ENCODE measurements at places on chromosomes 4 and X. TPM values are rescaled to one million over a fixed set of nuclear protein-coding genes. Genes with fewer than 3 reads are reported as not detected.

The TDO2 gene
- not detected for total RNA-seq

DNA sequence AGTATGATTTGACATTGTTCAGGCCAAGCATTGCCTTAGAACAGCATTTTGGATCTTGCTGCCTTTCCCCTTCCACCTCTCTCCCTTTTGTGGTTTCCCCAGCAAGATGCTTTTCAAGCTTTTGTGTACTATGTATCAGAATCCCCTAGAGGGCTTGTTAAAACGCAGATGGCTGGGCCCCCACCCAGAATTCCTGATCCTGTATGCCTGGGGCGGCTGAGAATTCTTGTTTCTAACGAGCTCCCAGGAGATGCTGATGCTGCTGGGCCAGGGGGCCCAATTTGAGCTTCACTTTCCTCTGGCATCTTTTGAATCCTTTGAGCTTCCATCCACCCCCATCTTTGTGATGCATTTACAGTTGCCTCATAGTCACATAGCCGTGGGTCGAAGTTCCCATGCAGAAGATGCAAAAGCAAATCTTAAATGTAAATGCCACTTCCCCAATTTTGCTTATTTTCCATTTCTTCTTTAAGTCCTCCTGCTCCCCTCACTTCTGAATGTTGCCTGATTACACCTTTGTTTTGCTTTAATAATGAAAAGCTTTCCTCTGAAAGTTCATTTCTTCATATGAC lies 18.5 kb downstream of the HCCS start:
- DNase-seq = no peak
- no peak overlapping the region for H3K27ac ChIP-seq
- H3K4me3 ChIP-seq = no peak overlapping the region
- H3K27me3 ChIP-seq = no peaks in the 10 kb centered on the region
- H3K4me1 ChIP-seq = no peaks in the 10 kb centered on the region

- no peaks in the 10 kb centered on the region for H3K27me3 ChIP-seq
- no peaks in the 10 kb centered on the region for H3K36me3 ChIP-seq
- no peak overlapping the region for H3K27ac ChIP-seq
- no peak for DNase-seq
Measured at GRCh38 chr4:2258091-2259035, 3.5 kb downstream of the MXD4 start.

The PDE5A gene
- not detected for total RNA-seq

DNA sequence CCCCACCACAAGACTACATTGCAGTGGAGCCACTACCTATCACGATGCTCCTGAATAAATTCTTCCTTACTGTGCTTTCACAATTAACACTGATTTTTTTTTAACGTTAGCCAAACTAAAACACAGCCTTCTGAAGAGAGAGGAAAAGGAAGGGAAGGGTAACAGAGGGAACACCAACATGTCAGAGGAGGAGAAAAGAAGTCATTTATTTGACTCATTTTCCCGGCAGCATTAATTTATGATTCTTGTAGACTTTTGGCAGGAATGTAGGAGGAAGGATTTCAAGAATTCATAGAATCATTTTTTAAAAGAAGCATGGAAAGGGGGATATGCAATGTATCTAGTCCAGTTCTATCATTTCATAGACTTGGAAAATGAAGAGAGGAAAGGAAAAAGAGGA lies 74.3 kb upstream of the IQCM start:
- no peaks in the 10 kb centered on the region for H3K4me1 ChIP-seq
- DNase-seq = no peak
- H3K27ac ChIP-seq = no peak overlapping the region
- no peak overlapping the region for H3K4me3 ChIP-seq

GRCh38 chr4:47650584-47651130 lies 165.6 kb downstream of the ATP10D start:
- H3K36me3 ChIP-seq = no peaks in the 10 kb centered on the region
- no peak overlapping the region for H3K27ac ChIP-seq
- H3K4me3 ChIP-seq = no peak overlapping the region
- H3K4me1 ChIP-seq = no peaks in the 10 kb centered on the region
- DNase-seq = no peak

The ZDHHC15 gene
- not detected for total RNA-seq

The SLC26A1 gene
- 0.45 TPM for total RNA-seq

The PRMT9 gene
- 13.4 TPM for total RNA-seq

The SLC6A14 gene
- not detected for total RNA-seq

- H3K27me3 ChIP-seq = no peaks in the 10 kb centered on the region
- no peak overlapping the region for H3K4me3 ChIP-seq
- no peak overlapping the region for H3K27ac ChIP-seq
- DNase-seq = no peak
Measured at GRCh38 chrX:40262157-40263013, 164.6 kb upstream of the BCOR start.

DNA sequence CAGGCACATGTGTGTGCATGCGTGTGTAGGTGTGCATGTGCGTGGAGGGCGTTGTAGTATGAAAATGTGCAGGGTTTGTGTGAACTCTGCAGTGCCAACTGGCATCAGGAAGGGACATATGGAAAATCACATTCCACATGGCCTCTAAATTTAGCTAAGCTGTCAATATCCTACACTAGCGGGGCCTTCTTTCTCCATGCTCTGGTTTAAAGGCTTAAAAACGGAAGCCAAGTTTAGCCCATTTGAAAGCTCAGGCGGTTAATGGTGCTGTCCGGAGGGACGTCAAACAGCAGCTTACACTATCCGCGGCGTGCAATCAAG lies 144.1 kb upstream of the NOCT start:
- no peak for DNase-seq
- H3K4me1 ChIP-seq = no peaks in the 10 kb centered on the region
- no peaks in the 10 kb centered on the region for H3K36me3 ChIP-seq
- H3K27ac ChIP-seq = no peak overlapping the region
- peaks cover 14% of the 10 kb centered on the region for H3K27me3 ChIP-seq

GRCh38 chrX:12709047-12709446 lies 82.2 kb upstream of the PRPS2 start:
- no peaks in the 10 kb centered on the region for H3K36me3 ChIP-seq
- no peak overlapping the region for H3K4me3 ChIP-seq
- DNase-seq = peak; percentile 33

- no peak overlapping the region for H3K4me3 ChIP-seq
- H3K27ac ChIP-seq = no peak overlapping the region
- H3K27me3 ChIP-seq = no peaks in the 10 kb centered on the region
- no peaks in the 10 kb centered on the region for H3K36me3 ChIP-seq
- no peaks in the 10 kb centered on the region for H3K4me1 ChIP-seq
- no peak for DNase-seq
Measured at GRCh38 chr4:156038772-156039171, 85.1 kb upstream of the CTSO start.

- H3K27me3 ChIP-seq = peaks cover 8% of the 10 kb centered on the region
- no peak overlapping the region for H3K4me3 ChIP-seq
- H3K4me1 ChIP-seq = no peaks in the 10 kb centered on the region
Measured at GRCh38 chr4:10599574-10599973, 85.0 kb downstream of the CLNK start.

GRCh38 chr4:169582203-169582602 lies 30.2 kb downstream of the NEK1 start:
- H3K4me3 ChIP-seq = no peak overlapping the region
- H3K27ac ChIP-seq = no peak overlapping the region
- H3K27me3 ChIP-seq = no peaks in the 10 kb centered on the region
- no peak for DNase-seq

DNA sequence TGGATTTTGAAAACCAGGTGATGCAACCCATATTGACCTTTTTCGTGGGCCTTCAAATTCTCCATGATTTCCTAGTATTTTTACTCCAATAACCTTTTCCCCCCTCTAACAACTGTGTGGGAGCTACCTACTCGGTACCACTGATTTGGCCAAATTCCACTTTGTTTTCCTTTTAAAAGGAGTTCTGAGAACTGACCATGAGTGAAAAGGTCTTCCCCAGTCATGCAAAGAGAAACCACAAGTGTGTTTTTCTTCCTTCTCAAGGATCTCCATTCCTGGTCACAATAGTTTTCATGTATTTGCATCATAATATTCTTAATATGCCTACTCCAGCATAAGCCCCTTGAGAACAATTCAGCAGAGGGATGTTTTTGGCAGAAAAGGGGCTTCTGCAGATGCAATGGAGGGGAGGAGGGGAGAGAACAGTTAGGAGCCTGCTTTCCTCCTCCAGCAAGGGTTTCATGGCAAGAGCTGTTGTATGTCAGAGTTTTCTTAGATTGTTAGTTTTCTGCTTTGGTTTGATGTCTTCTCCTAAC lies 195.3 kb upstream of the ANXA3 start:
- H3K36me3 ChIP-seq = no peaks in the 10 kb centered on the region
- H3K4me1 ChIP-seq = no peaks in the 10 kb centered on the region
- DNase-seq = no peak
- peaks cover 30% of the 10 kb centered on the region for H3K27me3 ChIP-seq

GRCh38 chr4:38831653-38832052 lies 25.0 kb downstream of the TLR6 start:
- no peaks in the 10 kb centered on the region for H3K27me3 ChIP-seq
- peaks cover 19% of the 10 kb centered on the region for H3K36me3 ChIP-seq
- no peak overlapping the region for H3K27ac ChIP-seq

GRCh38 chr4:186485561-186486062 lies 69.8 kb downstream of the MTNR1A start:
- H3K27ac ChIP-seq = no peak overlapping the region
- no peak for DNase-seq
- H3K27me3 ChIP-seq = no peaks in the 10 kb centered on the region
- H3K4me3 ChIP-seq = no peak overlapping the region
- no peaks in the 10 kb centered on the region for H3K36me3 ChIP-seq

GRCh38 chrX:104284507-104284906 lies 29.8 kb upstream of the ESX1 start:
- H3K4me1 ChIP-seq = no peaks in the 10 kb centered on the region
- peaks cover 7% of the 10 kb centered on the region for H3K27me3 ChIP-seq
- no peak overlapping the region for H3K4me3 ChIP-seq
- DNase-seq = no peak
- H3K27ac ChIP-seq = no peak overlapping the region

The ETDB gene
- not detected for total RNA-seq

The GC gene
- not detected for total RNA-seq

- no peak for DNase-seq
- H3K27ac ChIP-seq = no peak overlapping the region
- H3K4me3 ChIP-seq = no peak overlapping the region
- H3K4me1 ChIP-seq = no peaks in the 10 kb centered on the region
Measured at GRCh38 chrX:54246866-54247265, 63.8 kb upstream of the FAM120C start.

GRCh38 chr4:5887361-5888221 lies 5.3 kb downstream of the CRMP1 start:
- no peak for DNase-seq
- no peak overlapping the region for H3K27ac ChIP-seq
- no peak overlapping the region for H3K4me3 ChIP-seq
- no peaks in the 10 kb centered on the region for H3K36me3 ChIP-seq
- peaks cover 7% of the 10 kb centered on the region for H3K4me1 ChIP-seq
- H3K27me3 ChIP-seq = peaks cover 56% of the 10 kb centered on the region

GRCh38 chr4:1494416-1495315 lies 88.4 kb upstream of the NKX1-1 start:
- H3K27me3 ChIP-seq = no peaks in the 10 kb centered on the region
- no peak overlapping the region for H3K4me3 ChIP-seq
- no peaks in the 10 kb centered on the region for H3K36me3 ChIP-seq

GRCh38 chr4:135357091-135357490 lies 1155.5 kb upstream of the PABPC4L start:
- no peaks in the 10 kb centered on the region for H3K27me3 ChIP-seq
- no peak overlapping the region for H3K27ac ChIP-seq
- no peaks in the 10 kb centered on the region for H3K36me3 ChIP-seq
- no peaks in the 10 kb centered on the region for H3K4me1 ChIP-seq

GRCh38 chr4:119598521-119598920 lies 30.1 kb downstream of the PDE5A start:
- H3K27ac ChIP-seq = no peak overlapping the region
- peaks cover 5% of the 10 kb centered on the region for H3K27me3 ChIP-seq
- no peak overlapping the region for H3K4me3 ChIP-seq

- DNase-seq = no peak
- peaks cover 13% of the 10 kb centered on the region for H3K4me1 ChIP-seq
- H3K4me3 ChIP-seq = no peak overlapping the region
- no peak overlapping the region for H3K27ac ChIP-seq
- no peaks in the 10 kb centered on the region for H3K27me3 ChIP-seq
Measured at GRCh38 chrX:130262231-130262630, 6.5 kb downstream of the ZNF280C start.

GRCh38 chr4:139813881-139814280 lies 148.3 kb downstream of the MGST2 start:
- DNase-seq = no peak
- peaks cover 7% of the 10 kb centered on the region for H3K4me1 ChIP-seq
- no peaks in the 10 kb centered on the region for H3K36me3 ChIP-seq
- no peak overlapping the region for H3K27ac ChIP-seq

The FGF2 gene
- total RNA-seq = not detected

GRCh38 chr4:110472583-110473329 lies 3.2 kb upstream of the ENPEP start:
- peaks cover 3% of the 10 kb centered on the region for H3K4me1 ChIP-seq
- H3K27ac ChIP-seq = no peak overlapping the region
- peaks cover 14% of the 10 kb centered on the region for H3K27me3 ChIP-seq
- DNase-seq = no peak
- H3K4me3 ChIP-seq = no peak overlapping the region
- H3K36me3 ChIP-seq = no peaks in the 10 kb centered on the region

The SERPINA7 gene
- total RNA-seq = not detected

The MCF2 gene
- total RNA-seq = 0.55 TPM

- no peak overlapping the region for H3K4me3 ChIP-seq
- peaks cover 17% of the 10 kb centered on the region for H3K4me1 ChIP-seq
- no peak overlapping the region for H3K27ac ChIP-seq
- no peak for DNase-seq
- H3K27me3 ChIP-seq = peaks cover 3% of the 10 kb centered on the region
Measured at GRCh38 chr4:81116566-81116965, 86.1 kb downstream of the BMP3 start.

DNA sequence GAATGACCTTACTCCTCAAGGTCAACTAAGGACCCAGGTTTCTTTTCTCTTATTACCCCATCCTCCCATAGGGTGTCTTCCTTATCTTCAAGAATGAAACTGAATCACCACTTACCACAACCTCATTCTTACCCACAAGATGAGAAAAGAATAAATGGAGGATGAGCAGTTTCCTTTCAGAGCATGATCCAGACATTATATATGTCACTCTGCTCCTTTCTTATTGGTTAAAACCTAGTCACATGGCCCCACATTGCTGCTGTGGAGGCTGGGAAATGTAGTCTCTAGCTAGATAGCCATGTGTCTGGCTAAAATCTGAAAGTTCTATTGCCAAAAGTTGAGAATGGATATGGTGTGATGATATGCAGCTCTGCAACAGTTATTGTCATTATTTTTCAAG lies 62.4 kb upstream of the RAI2 start:
- H3K4me1 ChIP-seq = peaks cover 8% of the 10 kb centered on the region
- H3K36me3 ChIP-seq = no peaks in the 10 kb centered on the region
- no peak overlapping the region for H3K27ac ChIP-seq
- no peaks in the 10 kb centered on the region for H3K27me3 ChIP-seq

The NCAPG gene
- 92.5 TPM for total RNA-seq

The NPY1R gene
- not detected for total RNA-seq

- no peak overlapping the region for H3K27ac ChIP-seq
- H3K36me3 ChIP-seq = no peaks in the 10 kb centered on the region
- no peaks in the 10 kb centered on the region for H3K27me3 ChIP-seq
- peaks cover 5% of the 10 kb centered on the region for H3K4me1 ChIP-seq
Measured at GRCh38 chrX:47264483-47265173, 31.8 kb downstream of the USP11 start.

Measured in activated CD8-positive, alpha-beta T cell treated with anti-CD3 and anti-CD28 coated beads, Interleukin-2, amount 10 ng/mL, durations not matched to agents 7 days and 5 days (primary cell).